ENCODE measurements at places on chromosomes 11 and 22.

GRCh38 chr22:29992341-29993275 lies 87.7 kb upstream of the HORMAD2 start:
- no peak for DNase-seq

DNA sequence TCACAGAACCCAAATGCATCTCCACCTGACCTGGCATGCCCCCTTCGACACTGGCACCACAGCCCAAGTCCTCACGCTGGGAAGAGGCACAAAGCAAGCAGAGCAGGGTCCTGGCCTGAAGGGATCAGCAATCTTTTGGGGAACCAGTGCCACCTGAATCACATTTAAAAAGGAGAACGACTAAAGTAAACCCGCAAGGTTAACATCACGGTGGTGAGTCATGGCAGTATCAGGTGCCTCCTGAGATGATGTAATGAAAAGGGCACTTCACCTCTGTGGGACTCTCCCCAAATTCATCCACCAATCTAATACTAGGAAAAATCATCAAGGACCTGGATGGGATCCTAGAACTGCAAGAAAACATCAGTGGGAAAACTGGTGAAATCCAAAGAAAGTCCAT lies 44.9 kb downstream of the PACSIN2 start:
- no peak for DNase-seq

GRCh38 chr11:94106716-94107115 lies 21.9 kb upstream of the PANX1 start:
- DNase-seq = no peak

GRCh38 chr11:57310091-57310490 lies 14.7 kb downstream of the TNKS1BP1 start:
- DNase-seq = no peak

DNA sequence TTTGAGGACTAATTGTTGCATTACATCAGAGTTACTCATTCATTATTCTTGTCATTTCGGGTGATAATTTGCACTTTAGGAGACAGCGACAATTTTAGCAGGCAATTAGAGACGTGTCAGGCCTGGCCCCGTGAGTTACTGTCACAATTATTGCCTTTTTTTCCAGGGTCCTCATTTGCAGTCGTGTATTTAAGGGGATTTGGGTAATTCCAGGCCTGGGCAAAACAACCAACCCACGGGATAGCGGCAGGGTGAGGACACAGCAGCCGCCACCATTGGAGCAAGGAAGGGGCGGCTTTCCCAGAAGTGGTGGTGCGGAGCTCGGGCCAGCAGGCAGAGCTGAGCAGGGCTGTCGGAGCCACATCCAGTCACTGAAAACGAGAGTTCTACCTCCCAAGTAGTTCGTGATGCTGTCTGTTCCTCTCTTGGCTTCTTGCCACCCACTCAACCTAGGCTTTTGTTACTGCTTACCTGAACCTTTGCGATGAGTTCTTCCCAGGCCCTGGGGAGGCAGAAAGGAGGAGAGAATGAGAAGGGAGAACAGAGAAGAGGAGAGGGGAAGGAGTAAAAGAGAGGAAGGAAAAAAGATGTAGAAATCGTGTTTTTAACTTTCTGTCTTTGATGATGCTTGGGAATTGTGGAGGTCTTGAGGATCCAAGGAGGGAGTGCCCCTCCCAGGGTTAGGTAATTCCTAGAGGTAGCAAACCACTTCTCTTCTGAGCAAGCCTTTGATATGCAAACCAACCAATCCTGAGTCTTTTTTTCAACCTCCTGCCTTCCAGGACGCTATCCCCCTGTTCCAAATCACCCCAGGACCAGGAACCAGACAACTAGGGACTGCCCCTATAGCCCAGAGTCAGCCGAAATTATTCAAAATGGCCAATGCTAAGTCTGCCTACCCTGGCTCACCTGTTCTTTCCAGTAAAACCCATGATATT lies 236.1 kb downstream of the MIAT start:
- no peak for DNase-seq

GRCh38 chr22:36806835-36807234 lies 10.0 kb downstream of the PVALB start:
- DNase-seq = no peak

DNA sequence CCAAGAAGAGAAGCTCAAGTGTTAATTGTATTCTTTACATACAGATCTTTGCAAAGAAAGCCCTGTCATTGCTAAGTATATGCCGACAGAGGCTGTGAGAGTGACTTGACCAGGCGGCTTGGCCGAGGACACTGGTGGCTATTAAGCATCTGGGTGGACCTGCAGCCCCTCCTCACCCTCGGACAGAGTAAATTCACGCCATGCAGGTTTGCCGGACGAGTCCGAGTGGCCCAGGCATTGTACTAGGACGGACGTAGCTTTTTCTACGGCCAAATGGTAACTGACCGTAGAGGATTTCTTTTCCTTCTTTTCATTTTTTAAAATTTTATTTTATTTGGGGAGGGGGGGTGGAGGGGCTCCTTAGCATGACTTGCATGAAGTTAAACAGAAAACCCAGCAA lies 47.0 kb downstream of the KCNC1 start:
- DNase-seq = no peak

DNA sequence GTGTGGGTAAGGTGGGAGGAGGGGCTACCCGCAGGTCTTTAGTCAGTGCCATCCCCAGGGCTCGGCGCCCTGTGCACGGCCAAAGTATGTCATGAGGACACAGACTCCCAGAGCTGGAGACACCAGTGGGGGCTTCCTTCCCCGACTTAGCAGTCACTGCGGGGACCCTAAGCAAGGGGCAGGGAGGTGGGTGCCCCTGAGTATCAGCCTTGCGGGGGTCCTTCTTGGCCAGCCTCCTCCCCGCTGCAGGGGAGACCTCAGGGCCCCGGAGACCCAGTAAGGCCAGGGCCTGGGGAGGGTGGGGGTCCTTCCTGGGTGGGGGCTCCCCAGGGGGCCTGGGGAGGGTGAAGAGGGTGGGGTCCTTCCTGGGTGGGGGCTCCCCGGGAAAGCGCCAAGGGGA lies 673.8 kb downstream of the BRD1 start:
- no peak for DNase-seq

DNA sequence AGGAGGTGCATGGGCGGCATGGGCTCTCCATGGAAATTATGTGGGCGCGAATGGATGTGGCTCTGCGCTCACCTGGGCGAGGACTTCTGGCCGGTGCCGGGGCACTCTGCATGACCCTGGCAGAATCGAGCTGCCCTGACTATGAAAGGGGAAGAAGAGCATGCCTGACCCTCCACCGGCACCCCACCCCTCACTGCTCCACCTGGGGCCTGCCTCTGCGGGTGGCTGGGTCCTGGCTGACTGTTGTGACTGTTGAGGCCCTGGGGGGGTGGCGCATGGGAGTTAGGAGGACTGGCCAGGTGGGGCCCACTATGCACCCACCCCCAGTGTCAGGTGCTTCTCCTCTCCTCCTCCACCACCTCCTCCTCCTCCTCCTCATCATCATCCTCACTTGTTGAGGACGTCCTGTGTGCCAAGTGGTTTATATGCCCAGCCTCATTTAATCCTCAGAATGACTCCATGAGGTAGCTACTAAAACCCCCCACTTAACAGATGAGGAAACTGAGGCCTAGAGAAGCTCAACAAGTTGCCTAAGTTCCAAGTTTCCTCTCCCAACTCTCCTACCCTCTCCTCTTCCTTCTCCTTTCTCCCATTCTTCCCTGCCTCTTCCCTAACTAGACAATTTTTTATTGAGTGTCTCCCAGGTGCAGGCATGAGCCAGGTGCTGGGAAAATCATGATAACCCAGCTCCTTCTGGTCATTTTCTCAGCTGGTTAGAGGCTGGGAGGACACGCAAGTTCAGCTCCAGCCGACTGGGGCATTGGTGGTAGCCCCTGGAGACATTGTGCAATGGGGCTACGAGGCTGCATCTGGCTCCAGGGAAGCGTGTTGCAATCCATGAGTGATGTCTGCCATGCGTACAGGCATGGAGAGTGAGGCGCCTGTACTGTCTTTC lies 2.3 kb downstream of the MYEOV start:
- no peak for DNase-seq

GRCh38 chr11:119363081-119363850 lies 16.8 kb upstream of the MFRP start:
- no peak for DNase-seq

DNA sequence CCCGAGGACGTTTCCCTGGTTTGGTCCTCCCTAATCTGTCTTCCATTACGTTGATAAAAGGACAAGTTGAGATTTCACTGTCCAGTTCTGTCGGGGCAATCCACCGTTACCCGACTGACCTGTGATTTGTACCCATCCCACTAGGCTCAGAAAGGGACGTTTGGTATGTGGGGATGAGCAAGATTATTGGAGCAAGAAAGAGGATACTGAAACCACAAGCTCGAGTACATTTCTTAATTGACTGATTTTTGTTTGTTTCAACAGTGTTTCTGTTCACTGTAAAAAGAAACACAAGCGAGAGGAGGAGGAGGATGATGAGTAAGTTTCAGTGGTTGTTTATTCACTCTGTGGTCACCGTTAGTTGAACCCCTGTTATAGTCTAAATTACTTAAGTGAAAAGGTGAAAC lies 969 bp downstream of the CCDC117 start:
- DNase-seq = no peak

GRCh38 chr11:132982772-132983640 lies 549.3 kb downstream of the OPCML start:
- no peak for DNase-seq

DNA sequence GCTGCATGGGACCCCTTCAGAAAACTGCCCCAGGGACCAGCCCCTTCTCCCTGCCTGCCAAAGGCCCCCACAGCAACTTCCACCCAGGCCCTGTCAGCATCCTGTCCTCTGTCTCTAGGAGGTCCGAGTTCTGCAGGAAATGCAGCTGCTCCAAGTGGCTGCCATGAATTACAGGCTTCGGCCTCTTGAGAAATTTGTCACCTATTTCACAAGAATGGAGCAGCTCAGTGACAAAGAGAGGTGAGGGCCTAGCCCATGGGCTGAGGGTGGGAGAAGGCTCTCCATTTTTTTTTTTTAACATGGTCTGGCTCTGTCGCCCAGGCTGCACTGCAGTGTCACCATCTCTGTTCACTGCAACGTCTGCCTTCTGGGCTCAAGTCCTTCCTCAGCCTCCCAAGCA lies 7.3 kb downstream of the RGL4 start:
- DNase-seq = no peak

- DNase-seq = no peak
Observed at GRCh38 chr22:37607935-37608476, 628 bp upstream of the GGA1 start.

- no peak for DNase-seq
Observed at GRCh38 chr11:2886191-2886894, 768 bp upstream of the CDKN1C start.

DNA sequence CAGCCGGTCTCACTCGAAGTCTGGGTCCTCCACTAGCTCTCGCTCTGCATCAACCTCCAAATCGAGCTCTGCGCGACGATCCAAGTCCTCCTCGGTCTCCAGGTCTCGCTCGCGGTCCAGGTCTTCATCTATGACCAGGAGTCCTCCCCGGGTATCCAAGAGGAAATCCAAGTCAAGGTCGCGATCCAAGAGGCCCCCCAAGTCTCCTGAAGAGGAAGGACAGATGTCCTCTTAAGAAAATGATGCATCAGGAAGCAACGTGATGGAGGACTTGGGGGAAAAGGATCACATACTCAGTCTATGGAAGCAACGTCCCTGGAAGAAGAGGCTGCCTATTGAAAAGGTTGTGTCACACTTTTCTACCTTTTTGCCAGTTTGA lies 1.1 kb downstream of the SRSF8 start:
- no peak for DNase-seq

- no peak for DNase-seq
Observed at GRCh38 chr11:118677977-118678376, 1.5 kb downstream of the TREH start.

GRCh38 chr22:24517446-24517845 lies 22.3 kb downstream of the UPB1 start:
- DNase-seq = no peak

- DNase-seq = no peak
Observed at GRCh38 chr22:26103023-26103422, 66.2 kb upstream of the SEZ6L start.

DNA sequence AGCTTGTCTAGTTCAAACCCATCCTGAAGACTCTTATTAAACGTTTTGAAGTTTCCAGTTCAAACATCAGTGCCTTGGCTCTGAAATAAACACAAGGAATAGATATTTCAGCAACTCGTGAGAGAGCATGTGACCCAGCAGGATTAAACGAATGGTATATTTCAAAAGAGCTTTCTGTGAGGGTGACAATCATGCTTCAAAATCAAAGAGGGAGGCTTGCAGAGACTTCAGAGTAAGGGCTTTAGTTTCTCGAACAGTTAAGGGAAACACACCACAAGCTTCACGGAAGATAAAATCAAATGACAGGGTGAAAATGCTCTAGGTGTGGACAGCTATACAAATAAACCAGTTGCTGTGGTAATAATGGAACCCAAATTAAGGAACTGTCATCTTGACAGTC lies 1.4 kb downstream of the HPS4 start:
- no peak for DNase-seq

Measured in cortex of kidney (tissue), 1 donor.